ENCODE measurements at places on chromosomes 16 and 17.

- DNase-seq: no peak
Observed at GRCh38 chr17:37662353-37662752, 19.1 kb upstream of the DDX52 start.

DNA sequence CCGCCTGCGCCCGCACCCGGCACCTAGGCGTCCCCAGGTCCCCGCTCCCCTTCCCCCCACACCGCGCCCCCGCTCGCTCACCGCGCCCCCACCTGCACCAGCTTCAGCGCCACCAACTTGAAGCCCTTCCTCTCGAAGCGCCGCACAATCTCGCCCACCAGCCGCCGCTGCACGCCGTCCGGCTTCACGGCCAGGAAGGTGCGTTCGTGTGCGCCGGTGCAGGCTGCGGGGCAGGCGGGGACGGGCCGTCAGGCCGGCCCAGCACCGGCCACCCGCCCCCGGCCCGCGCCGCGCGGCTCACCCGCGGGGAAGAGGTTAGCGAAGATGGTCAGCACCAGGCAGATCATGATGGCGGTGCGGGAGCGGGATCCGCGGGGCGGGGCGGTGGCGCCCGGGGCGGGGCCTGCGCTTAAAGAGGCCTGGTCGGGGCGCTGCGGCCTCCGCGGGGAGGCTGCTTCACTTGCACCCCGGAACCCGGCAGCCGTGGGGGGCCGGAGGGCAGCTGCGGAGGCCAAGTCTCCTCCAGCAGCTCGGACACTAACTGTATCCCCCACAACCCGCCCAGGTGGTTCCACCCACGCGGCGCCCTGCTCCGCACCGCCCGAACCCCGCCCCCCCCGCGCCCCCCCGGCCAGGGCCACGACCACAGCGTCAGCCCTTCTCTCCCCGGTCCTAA is at the start of gene NME3:
TSS of gene NME3 (minus strand) at position 356 of the 676 bp plus-strand sequence. CDS start at position 347, 9 bp downstream.
- peak; percentile 58 for DNase-seq

- peak; percentile 32 for DNase-seq
Observed at GRCh38 chr17:75625813-75626486, 7.3 kb upstream of the SMIM5 start.

DNA sequence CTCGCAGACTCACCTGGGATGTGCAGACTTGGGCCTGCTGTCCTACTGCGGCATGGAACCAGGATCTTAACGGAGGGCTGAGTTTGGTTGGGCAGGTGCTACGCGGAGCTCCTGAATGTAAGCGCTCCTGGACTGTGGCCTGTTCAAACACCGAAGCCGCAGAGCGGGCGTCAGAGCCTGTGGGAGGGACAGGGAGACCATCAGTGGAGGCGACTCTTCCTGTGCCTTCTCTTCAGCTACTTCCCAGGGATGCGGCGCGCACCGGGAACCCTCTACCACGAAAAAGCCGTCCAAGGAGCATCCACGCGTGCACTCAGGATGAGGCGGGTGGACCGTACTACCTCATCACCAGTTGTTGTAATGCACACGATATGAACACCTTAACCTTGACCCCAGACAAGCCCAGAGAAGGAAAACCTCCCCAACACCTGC is 2.0 kb downstream of the USP36 start:
- no peak for DNase-seq

DNA sequence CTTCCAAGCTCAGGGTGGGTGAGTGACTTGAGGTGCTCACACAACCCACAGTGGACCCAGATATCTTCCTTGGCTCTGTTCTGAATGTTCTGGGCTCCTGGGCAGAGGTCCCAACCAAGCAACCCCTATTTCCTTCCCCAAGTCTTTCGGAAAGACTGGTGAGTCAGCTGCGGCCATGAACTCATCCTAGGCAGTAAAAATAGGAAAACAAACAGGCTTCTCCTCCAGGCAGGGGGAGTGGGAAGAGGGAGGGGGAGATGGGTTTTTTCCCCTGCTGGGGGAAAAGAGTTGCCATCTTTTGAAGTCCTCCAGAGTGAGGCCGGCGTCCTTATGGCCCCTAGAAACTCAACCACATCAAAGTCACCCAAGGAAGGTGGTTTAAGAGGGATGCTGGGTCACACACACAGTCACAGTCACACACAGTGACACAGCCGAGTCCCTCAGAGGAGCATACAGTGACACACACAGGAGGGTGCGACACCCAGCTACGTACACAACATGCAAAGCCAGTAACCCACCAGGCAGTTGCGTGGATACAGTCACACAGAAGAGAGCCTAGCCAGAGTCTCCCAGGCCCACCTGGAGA is 16.0 kb upstream of the DLX4 start:
- DNase-seq: no peak

Measured in GM18507 (cell line).